ENCODE measurements at places on chromosomes 1 and 21.
A peak's percentile ranks its signal among the peaks of the same experiment; 100 is the strongest.

DNA sequence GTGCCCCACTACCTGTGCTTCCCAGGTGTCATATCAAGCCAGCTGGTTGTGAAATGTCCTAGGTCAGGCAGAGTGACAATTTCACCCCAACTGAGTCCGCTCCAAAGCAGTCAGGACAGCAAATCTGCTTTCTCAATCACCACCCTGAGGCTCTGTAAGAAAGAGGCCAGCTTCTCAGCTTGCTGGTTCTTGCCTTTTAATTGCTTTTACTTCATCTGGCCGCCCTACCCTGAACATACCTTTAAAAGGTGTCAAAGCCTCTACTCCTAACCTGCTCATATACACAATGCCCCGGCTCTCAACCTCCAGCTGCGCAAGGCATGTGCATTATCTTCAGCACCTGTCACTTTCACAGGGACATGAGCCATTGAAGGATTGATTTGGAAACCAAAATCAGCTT is 581.6 kb downstream of the NPHP4 start:
- no peak for DNase-seq

DNA sequence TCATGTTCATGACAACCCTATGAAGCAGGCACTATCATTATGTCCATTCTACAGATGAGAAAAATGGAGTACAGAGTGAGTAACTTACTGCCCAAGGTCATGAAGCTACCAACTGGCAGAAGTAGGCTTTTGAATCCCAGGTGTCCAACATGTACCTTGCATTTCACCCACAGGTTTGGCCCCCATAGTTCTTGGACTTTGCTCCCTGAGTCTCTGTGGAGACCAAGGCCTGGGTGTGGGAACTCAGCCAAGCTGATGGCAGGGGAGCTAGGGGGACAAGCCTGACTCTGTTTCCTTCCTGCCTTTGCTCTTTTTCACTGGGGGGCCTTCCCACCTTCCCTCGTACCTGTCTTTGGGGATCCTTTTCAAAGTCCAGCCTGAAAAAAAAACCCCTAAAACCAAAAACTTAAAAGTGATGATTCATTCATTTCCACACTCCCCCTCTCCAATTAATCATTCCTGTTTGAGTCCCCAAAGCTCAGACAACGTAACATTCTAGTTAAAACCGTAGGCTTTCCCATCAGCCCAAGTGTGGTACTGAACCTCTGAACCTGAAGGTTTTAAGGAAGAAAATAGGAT is 8.5 kb upstream of the TTC22 start:
- DNase-seq, result no peak

- DNase-seq, result peak; percentile 18
Measured at GRCh38 chr21:33259428-33259827, 6.7 kb upstream of the IL10RB start.

DNA sequence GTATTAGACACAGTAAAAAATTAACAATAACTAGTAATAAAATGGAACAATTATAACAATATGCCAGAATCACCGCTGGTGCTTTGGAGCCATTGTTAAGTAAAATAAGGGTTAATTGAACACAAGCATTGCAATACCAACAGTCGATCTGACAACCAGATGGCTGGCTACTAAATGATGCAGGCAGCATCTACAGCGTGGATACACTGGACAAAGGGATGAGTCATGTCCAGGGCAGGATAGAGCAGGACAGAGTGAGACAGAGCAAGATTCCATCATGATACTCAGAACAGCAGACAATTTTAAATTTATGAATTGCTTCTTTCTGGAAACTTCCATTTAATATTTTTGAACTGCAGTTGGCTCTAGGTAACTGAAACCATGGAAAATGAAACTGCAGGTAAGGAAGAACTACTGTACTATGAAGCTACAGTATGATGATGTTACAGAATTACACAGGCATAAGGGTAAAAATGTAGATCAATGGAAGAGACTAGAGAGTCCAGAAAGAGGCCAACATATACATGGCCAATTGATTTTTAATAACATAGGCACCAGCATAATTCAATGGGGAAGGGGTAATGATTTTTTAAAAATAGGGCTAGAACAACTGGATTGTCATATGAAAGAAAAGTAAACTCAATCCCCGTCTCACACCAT is 168.7 kb downstream of the RRAGC start:
- DNase-seq, result no peak

DNA sequence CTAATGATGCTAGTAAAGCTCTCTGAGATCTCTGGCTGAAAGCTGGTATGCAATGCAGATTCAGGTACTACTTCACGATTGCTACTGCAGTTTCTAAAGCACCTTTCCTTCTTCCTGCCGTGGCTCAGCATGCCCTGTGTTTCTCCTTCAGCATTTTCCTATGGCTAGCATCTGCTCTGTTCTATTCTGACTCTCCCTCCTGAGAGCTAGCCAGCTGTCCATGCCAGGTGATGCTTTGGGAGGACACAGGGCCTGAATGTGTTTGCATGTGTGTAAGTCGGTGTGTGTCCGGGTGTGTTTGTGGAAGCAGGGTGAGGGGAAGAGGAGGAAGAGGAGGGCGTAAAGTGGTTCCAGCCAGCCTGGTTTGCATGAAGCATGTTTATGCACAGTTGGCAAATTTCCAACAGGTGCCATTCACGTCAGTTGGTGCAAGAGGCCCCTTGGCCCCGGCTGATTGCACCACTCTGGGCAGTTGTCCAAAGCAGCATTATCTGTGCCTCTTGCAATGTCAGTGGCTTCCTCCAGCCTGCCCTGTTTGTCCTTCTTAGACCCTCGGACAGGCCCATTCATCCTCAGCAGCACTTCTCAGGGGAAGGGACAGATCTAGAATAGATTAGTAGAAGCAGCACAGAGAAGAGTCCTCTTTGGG is 433.3 kb downstream of the DISC1 start:
- no peak for DNase-seq

DNA sequence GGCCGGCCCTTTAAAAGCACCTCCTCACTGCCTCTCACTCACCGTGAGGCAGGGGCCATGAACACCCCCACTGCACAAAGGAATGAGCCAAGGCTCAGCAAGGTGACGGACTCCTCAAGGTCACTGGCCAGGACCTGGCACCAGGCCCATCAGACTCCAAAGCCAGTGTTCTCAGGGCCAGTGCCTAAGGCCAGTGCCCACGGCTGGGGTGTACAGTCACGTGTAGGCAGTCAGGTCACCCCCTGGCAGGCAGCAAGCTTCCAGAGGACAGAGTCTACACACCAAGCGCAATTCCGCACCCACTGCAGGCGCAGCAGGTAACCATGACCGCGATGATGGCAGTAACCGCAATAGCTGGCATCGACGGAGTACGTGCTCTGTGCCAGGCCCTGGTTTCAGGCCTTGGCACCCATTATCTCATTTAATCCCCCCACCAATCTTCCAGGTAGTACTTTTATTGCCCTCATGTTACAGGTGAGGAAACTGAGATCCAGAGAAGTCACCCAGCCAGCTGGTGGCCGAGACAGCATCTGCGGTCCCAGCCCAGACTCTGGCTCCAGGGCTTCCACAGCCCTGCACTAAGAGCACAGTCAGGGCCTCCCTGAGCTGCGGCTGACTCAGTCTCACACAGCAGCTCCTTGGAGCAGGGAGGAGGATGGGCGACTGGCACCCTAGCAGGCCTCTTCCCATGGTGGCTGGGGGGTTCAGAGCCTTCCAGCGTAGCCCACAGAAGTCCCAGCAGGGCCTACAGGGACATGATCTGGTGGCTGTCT is 27.0 kb downstream of the RAP1GAP start:
- no peak for DNase-seq

DNA sequence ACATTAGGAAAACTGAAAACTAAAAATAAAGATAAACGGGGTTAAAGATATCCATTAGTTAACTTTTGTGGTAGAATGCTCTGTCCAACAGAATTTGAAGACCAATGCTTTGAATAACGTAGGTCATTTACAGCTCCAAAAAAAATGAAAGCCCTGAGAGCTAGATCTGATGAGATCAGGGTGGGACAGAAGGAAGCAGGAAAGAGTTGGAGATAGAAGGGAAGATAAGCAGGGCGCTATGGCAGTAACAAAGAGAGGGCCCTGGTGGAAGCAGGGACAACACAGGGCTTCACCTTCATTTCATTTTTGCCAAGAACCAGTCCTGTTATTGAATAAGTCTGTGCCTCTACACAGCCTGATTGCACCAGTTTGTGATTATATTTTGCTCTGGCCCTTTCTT is 51.0 kb upstream of the RGS8 start:
- no peak for DNase-seq

- peak; percentile 92 for DNase-seq
Measured at GRCh38 chr1:1273512-1274298, at the start of gene UBE2J2. UBE2J2 (minus strand) TSS chr1:1273854; CDS start chr1:1267992, 5,862 bp downstream.

- DNase-seq, result peak; percentile 39
Measured at GRCh38 chr1:55898181-55898580, 681.2 kb downstream of the PLPP3 start.

DNA sequence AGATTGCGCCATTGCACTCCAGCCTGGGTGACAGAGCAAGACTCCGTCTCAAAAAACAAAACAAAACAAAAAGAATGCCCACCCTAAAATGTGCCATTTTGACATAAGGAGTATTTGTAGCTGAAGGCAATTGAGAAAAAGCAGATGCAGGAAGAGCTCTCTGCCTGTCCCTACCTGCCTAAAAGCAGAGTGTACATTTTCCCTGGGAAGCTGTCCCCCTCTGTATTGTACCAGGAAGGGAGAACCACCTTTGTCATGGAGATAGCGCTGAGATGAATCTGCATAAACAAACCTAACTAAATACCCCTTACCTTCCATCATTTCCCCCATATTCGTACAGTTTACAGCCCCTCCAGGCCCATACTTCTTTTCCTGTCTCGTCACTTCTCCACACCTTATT is 94.4 kb upstream of the SLC45A1 start:
- DNase-seq, result no peak

DNA sequence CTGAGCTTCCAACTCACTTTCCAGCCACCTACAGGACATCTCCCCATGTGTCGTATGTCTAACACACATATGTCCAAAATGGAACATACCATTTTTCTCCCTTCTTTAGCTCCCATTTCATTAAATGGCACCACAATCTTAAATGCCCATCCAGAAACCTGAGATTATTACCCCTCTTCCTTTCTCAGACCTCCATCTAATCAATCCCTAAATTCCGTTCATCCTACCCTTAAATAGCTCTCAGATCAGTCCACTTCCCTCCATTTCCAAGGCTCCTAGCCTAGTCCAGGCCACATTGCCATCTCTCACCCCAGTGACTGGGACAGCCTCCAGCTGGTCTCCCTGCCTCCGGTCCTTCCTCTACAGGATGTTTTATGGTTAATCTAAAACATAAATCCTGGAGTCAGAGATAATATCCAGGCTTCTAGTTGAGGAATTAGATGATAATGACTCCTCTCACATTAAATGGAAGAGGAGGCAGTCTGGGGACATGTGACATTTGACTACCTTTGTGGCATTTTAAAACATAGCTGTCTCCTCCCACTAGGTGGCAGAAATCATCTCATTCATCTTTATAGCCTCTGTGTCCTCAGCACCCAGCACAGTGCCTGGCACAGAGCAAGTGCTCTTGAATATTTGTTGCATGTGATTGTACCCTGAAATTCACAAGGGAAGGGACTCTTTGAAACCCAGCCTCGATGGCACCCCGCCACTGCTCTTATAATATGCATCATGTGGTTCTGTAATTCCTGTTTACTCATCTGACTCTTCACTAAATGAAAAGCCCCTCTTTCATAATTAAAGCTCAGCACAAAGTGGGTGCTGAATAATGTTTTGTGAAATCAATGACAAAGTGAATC is 102.3 kb downstream of the TMEM53 start:
- DNase-seq, result no peak

GRCh38 chr1:40058453-40059337 is 18.2 kb downstream of the CAP1 start:
- no peak for DNase-seq

DNA sequence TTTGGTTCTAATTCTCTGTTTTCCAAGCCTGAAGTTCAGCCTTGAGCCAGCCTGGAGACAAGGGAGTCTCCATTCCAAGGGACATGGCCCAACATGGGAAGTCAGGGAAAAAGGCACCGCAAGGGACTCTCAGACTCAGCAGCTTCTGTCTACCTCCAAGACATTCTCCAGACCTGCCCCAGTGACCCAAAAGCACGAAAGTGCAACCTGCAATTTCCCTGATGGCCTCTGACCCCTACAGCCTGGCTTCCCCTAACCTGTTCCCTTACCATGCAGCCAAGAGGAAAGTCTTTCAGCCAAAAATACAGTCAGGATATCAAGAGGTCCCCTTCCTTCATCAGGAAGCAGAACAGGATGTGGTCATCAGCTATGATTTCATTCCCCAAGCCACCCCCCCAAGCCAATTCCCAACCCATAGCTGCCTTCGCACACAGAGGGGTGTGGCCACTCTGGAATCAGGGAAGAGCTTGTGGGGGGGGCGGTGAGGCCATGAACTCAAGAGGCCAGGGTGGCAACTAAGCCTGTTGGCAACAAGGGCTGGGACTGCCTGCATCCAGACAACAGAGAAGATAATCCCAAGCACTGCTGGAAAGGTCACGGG is 59.2 kb downstream of the TIAM1 start:
- DNase-seq, result peak; percentile 69

DNA sequence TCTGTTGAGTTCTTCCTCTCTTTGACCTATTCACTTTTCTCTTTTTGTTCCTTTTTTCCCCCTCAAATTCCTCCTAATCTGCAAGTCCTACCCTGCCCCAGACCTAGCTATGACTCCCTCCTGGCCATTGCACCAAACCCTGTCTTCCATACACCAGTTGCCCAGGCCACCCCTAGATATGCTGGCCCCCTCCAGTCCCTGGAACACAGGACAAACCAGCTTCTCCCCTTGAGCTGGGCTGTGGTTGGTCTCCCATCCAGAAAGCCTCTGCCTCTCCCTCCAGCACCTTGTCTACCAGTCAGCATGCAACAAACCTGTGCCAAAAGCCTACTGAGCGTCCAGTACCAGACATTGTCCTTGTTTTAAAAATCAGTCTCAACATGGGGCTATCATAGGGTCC is 59.4 kb downstream of the ELK4 start:
- DNase-seq, result no peak

GRCh38 chr1:5921129-5921528 is 71.1 kb downstream of the NPHP4 start:
- DNase-seq, result no peak

- no peak for DNase-seq
Measured at GRCh38 chr1:8674481-8674880, 143.0 kb downstream of the RERE start.

DNA sequence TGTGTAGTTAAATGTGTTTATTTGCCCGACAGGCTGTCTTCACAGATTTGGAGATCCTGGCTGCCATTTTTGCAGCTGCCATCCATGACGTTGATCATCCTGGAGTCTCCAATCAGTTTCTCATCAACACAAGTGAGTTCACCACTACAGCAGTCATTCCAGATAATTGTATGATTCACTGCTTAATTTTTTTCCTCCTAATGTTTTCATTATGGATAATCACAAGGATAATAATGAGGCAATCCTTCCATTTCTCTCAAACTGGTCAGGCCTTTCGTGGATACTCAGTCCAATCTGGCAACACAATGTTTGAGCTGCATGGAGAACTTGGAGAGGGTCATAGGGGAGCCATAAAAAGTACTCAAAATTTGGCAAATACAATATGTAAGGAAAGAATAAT is 168.3 kb upstream of the SGIP1 start:
- DNase-seq, result no peak
